Endothelial cell (in vitro differentiated cells): ENCODE measurements at places on chromosomes 4 and X. TPM values are rescaled to one million over a fixed set of nuclear protein-coding genes. Genes with fewer than 3 reads are reported as not detected.

- H3K4me1 ChIP-seq, result no peaks in the 10 kb centered on the region
- no peaks in the 10 kb centered on the region for H3K36me3 ChIP-seq
- peaks cover 1% of the 10 kb centered on the region for H3K27me3 ChIP-seq
- no peak for DNase-seq
- H3K4me3 ChIP-seq, result no peak overlapping the region
Measured at GRCh38 chrX:20527558-20528011, 260.9 kb upstream of the RPS6KA3 start.

- H3K36me3 ChIP-seq, result no peaks in the 10 kb centered on the region
Measured at GRCh38 chrX:44747317-44747716, 96.5 kb upstream of the DUSP21 start.

- no peak overlapping the region for H3K27ac ChIP-seq
- H3K36me3 ChIP-seq, result no peaks in the 10 kb centered on the region
- H3K4me1 ChIP-seq, result peaks cover 13% of the 10 kb centered on the region
- no peak for DNase-seq
- H3K4me3 ChIP-seq, result no peak overlapping the region
- peaks cover 2% of the 10 kb centered on the region for H3K27me3 ChIP-seq
Measured at GRCh38 chr4:72564184-72564583, 4.8 kb downstream of the ADAMTS3 start.

DNA sequence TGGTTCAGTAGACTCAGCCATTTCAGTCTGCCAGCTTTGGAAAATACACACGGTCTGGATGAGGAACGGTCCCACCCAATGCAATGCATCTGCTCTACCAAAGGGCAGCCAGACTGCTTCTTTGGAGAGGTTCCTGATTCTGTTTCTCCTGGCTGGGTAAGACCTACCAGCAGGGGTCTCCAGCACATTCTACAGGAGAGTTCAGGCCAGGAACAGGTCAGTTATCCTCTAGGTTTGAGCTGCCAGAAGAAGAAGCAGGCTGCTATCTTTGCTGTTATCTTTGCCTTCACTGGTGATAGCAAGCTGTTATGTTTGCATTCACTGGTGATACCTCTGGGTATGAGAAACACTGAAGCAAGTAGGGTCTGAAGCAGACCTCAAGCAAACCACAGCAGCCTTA is 45.5 kb upstream of the PBDC1 start:
- H3K27ac ChIP-seq, result no peak overlapping the region
- no peak overlapping the region for H3K4me3 ChIP-seq

DNA sequence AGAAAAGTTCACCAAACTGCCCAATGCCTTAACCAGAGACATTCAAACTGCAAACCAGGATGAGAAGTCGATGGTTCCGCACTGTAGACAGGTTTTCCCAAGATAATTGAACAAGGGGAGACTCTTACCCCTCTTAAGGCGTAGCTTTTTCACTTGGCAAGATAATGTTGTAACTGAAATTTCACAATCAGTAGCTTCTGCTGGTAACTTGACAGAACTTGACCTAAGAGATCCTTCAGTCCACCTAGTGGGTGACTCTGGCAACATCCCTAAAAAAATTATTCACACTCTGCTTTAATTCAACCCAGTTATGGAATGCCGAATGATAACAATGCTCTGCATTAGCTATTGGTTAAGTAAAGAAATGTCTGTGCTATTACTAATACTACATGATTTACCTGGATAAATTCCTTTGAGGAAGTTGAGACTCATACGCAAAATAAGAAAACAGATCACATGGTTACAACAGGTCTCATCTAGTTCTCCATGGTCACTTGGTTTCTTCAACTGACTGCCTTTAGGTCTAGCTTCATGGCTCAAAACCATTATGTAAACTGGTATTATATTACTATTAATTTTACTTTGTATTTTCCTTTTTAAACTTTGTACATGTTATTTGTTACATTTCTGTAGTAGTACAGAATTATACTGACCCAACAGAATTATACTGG is 9.1 kb downstream of the ELF2 start:
- H3K4me3 ChIP-seq, result no peak overlapping the region
- H3K36me3 ChIP-seq, result no peaks in the 10 kb centered on the region
- peaks cover 17% of the 10 kb centered on the region for H3K4me1 ChIP-seq
- no peak overlapping the region for H3K27ac ChIP-seq
- H3K27me3 ChIP-seq, result no peaks in the 10 kb centered on the region
- DNase-seq, result no peak

GRCh38 chr4:115657991-115658650 is 544.7 kb upstream of the NDST4 start:
- no peak overlapping the region for H3K27ac ChIP-seq
- no peaks in the 10 kb centered on the region for H3K4me1 ChIP-seq
- no peaks in the 10 kb centered on the region for H3K27me3 ChIP-seq
- no peak overlapping the region for H3K4me3 ChIP-seq
- no peak for DNase-seq

DNA sequence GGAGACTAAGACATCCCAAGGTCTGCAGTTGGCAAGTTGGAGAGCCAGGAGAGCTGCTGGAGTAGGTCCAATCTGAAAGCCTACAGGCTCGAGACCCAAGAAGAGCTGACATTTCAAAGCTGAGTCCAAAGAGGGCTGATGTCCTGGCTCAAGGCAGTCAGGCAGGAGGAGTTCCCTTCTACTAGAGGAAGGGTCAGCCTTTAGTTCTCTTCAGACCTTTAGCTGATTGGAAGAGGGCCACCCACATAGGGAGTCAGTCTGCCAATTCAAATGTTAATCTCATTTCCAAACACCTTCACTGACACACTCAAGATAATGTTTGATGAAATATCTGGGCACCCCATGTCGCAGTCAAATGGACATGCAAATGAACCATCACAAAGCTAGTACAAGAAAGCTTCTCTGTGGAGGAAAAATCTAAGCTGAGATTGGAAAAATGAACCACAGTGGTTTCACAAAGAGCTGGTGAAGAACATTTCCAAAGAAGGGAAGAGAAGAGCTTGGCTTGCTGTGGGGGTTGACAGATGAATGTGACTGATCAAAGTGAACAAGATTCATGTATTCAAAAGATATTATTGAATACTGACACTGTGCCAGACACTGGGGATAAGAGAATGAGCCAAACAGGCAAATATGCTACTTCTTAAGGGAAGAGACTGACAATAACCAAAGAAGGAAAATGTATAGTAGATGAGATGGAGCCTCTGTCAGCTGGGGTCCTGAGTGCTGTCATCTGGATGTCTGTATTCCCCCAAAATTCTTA is 61.2 kb downstream of the STK32B start:
- no peak for DNase-seq
- no peak overlapping the region for H3K27ac ChIP-seq
- H3K36me3 ChIP-seq, result no peaks in the 10 kb centered on the region

DNA sequence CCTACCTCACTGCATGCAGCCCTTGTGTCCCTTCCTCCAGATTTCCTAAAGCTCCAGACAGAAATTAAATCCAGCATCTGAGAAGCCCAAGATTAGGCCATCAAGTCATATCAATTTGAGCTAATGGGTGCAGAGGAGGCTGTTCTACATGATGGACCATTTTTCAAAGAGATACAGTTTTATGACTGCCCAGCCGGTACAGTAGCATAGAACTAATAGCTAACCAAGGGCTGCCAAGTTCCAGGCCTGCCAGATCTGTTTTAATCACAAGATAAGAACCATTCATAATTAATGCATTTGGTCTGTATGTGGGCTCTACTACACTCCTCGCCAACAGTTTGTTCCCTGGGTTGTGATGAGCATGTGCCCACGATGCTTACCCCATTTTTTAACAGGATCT is 73.9 kb upstream of the PLAC1 start:
- H3K4me1 ChIP-seq, result peaks cover 22% of the 10 kb centered on the region
- H3K27me3 ChIP-seq, result peaks cover 5% of the 10 kb centered on the region
- no peaks in the 10 kb centered on the region for H3K36me3 ChIP-seq
- H3K27ac ChIP-seq, result no peak overlapping the region

DNA sequence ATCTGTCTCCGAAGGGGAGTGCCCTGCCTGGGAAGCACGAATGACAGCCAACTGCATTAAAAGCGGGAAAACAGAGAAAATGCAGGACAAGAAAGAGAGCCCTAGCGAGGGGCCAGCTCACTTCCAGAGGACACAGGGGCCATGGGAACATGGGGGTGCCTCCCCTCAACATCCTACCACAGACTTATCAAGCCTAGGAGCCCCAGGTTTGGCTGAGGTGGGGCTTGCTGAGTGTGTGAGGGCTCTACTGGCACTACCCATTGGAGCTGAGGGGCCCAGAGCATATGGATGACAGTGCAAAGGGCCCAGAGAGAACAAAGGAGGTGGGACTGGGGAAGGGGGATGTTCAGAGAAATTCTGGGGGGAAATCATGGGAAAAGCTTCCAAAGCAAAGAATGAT is 101.8 kb downstream of the PJA1 start:
- no peaks in the 10 kb centered on the region for H3K36me3 ChIP-seq
- peaks cover 7% of the 10 kb centered on the region for H3K27me3 ChIP-seq
- no peak overlapping the region for H3K4me3 ChIP-seq
- no peak for DNase-seq
- H3K27ac ChIP-seq, result no peak overlapping the region
- H3K4me1 ChIP-seq, result peaks cover 4% of the 10 kb centered on the region

DNA sequence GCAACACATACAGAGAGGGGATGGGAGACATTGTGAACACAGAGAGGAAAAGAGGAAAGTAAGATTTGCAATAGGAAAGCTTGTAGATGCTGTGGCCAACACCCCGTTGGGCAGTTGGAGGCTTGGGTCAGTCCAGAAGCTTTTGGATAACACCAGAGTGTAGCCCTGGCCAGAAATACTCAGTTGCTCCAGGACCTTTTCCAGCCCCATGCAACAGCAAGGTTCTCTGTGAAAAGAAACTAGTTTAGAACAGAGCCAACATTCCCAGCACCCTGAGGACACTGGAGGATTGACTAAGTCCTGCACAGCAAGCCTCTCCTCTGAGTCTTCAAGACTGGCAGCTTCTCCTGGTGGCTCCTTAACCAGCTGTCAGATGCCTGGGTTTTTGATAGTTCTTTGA is 27.9 kb upstream of the NAF1 start:
- no peak overlapping the region for H3K4me3 ChIP-seq
- H3K36me3 ChIP-seq, result peaks cover 13% of the 10 kb centered on the region
- H3K27me3 ChIP-seq, result no peaks in the 10 kb centered on the region
- no peak for DNase-seq
- no peak overlapping the region for H3K27ac ChIP-seq
- peaks cover 7% of the 10 kb centered on the region for H3K4me1 ChIP-seq

HSD17B11 gene
- total RNA-seq, result 27.2 TPM

MAGEB4 gene
- total RNA-seq, result not detected

IL21 gene
- total RNA-seq, result not detected
